ENCODE measurements at places on chromosomes 6 and 20.
A peak's percentile ranks its signal among the peaks of the same experiment; 100 is the strongest.

DNA sequence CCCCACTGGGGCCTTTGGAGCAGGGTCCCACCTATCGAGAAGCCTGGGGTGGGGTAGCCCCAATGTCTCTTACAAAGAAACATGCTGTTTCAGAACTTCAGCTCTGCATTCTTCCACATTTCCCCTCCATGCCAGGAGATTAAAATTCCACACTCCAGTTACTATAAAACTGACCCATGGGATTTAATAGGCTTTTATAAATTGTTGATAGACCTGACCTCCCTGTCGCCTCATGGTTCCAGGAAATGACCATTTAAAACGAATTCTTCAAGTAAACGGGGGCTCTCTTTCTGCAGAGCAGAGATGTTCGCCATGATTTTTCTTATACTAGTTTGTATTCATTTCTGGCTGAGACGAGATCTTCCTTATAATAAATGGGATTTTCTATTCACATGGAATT is 19.3 kb downstream of the RIN2 start:
- DNase-seq, result no peak

- DNase-seq, result no peak
These were observed 503.3 kb upstream of the PTCHD4 start for GRCh38 chr6:48614326-48614725.

DNA sequence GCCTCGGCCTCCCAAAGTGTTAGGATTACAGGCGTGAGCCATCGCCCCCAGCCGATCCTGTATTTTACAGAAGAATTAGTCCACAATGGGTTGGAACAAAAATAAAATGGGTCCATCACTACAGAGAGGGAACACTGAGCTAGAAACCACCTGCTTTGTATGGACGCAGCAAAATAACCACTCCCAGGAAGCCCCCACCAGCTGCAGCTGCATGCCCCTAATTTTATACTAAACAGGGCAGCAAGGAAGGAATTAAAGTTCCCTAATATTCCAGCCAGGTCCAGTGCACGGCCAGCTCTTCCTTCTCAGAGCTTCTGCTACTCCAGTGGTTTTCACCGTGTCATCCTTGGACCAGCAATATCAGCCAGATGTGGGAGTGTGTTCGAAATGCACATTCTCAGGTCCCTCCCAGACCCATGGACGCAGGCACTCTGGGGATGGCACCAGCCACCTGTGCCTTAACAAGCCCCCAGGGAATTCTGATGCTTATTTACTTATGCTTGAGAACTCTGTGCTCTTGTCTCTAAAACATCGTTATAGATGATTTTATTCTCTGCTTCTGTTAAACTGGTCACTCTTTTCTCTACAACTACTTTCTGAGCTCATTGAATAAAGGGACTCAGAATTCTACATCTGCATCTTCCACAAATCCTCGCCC is 189.5 kb upstream of the SLC24A3 start:
- DNase-seq, result no peak

DNA sequence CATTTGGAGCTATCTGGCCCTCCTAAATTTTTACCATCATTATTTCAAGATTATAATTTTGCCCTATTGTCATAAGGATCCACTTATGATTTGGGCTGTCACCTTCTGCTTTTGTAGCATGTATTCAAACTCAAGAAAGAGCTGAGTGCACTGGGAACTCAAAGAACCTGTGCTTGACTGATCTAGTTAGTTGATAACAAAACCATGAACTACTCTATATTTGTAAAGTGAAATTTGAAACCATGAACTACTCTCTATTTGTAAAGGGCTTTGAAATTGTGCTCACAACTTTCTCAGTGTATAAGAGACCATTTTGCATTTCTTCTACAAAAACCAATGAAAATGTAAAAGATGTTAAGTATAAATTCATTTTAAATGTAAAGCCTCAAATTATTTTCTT is 77.5 kb upstream of the POPDC3 start:
- no peak for DNase-seq

GRCh38 chr20:20358801-20359200 is 9.1 kb upstream of the INSM1 start:
- DNase-seq, result no peak

DNA sequence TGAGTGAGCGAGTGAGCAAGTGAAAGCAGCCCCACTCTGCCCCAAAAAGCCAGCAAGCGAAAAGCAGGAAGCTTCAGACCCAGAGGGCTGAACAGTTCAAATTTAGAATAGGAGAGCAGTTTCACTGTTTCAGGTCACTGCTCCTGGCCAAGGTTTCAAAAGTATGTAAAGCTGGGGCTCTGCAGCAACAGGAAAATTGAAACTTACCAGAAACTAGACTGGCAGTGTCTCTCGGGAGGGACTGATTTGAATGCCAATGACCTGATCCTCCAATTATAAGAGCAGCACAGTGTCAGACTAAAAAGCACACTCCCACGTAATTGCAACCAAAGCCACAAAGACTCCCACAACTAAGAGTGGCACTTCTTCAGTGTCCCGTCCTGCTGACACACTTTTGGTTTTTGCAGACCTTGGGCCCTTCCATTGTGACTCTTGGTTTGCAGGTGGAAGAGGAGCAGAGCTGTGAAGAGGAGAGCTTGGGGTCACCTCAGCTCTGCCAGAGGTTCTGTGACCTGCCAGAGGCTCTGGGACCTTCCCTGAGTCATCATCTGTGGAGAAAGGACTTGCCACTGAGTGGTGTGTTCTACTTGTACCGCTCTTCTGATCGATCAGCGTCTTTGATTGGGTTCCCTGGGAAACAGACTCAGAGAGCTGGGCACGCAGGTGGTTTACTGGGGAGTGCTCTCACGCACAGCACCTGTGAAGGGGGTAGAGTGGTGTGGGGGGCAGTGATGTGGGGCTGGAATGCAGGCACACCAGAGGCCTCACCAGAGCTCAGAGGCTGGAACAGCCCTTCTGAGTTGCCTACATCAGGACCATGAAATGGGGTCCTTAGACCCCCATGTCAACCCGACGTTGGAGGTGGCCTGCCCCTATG is 52.7 kb upstream of the PTGIS start:
- DNase-seq, result no peak

GRCh38 chr6:129567374-129567773 is 142.6 kb downstream of the ARHGAP18 start:
- no peak for DNase-seq

DNA sequence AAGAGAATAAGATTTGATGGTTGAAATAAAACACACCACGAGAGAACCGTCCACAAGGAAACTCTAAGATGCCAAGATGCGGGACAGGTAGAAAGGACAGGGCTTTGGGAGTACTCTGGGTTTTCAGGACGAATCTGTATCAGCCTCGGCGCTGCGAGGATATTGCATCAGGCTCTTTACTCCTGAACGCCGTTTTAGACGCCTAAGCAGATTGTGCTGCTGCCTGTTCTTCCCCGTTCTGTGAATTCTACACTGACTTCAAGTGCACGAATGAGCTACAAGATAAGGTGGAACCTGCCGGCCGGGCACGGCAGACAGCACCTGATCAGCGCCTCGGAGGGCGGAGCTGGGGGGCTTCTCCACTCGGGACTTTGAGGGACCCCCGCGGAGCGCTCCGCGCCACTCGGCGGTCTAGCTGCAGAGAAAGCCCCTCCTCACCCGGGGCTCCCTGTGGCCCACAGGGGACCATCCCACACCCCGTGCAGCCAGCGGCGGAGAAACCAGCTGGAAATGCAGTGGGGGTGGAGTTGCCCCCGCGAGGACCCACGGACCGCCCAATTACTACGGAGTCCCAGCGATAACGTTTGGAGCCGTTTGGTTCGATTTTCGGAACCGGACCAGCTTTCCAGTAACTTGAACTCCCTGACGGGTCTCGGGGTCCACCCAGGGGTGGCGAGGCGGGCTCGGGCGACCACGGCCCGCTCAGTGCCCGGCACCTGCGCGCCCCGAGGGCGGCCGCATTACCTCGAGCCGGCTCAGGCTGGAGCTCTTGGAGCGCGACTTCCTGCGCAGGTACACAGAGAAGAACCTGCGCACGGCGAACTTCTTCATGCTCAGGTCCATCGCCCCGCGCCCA is 646 bp downstream of the RPS6KA2 start:
- peak; percentile 69 for DNase-seq

- DNase-seq, result no peak
These were observed 98.8 kb downstream of the GRM1 start for GRCh38 chr6:146127447-146128215.

DNA sequence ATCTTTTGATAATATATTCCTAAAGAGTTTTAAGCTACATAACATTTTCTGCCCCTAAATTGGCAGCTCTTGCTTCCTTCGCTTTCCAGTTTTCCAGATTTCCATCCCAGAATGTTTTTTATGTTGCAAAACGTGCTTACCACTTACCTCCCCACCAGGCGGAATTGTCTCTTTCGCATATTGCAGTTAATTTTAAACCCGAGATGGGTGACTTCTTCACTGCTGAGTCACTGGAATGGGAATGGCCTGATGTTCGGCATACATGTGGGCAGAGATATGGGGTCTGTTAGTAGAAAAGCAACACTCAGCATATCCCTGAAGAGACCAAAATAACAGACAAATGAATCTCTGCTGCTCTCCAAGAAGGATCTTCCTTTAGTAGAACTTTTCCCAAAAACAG is 491.2 kb downstream of the PREX1 start:
- no peak for DNase-seq

DNA sequence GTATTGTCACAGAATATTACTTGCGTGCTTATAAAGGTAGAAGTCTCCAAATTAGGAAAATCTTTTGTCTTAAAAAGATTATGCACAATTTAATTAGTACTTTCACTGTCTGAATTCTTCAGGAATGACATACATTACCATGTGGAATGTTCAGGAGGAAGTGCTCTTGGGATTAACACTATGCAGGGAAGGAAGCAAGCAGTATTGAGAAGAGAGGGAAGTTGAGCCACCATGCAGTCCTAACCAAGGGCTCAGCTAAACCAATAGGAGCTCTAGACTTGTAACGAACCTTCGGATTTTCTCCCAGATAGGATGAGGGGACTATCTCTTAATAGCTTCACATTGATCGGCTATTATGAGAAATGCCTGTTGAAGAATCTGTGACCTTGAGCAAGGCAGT is 918.4 kb upstream of the MANEA start:
- DNase-seq, result no peak

Measured in right cardiac atrium (tissue), 5 donors.